ENCODE measurements at places on chromosomes 2 and 18. TPM values are rescaled to one million over a fixed set of nuclear protein-coding genes. Genes with fewer than 3 reads are reported as not detected.

GRCh38 chr2:99806758-99807157, 316.9 kb upstream of the REV1 start:
- no peaks in the 10 kb centered on the region for H3K36me3 ChIP-seq
- H3K4me3 ChIP-seq: no peak overlapping the region
- no peak overlapping the region for H3K27ac ChIP-seq
- H3K27me3 ChIP-seq: peaks cover 62% of the 10 kb centered on the region
- DNase-seq: no peak

GRCh38 chr18:33583901-33584300, 5.9 kb downstream of the ASXL3 start:
- DNase-seq: no peak
- no peaks in the 10 kb centered on the region for H3K27me3 ChIP-seq
- H3K4me3 ChIP-seq: no peak overlapping the region
- H3K4me1 ChIP-seq: no peaks in the 10 kb centered on the region

- no peak overlapping the region for H3K27ac ChIP-seq
- peaks cover 26% of the 10 kb centered on the region for H3K4me1 ChIP-seq
- no peaks in the 10 kb centered on the region for H3K36me3 ChIP-seq
- H3K27me3 ChIP-seq: no peaks in the 10 kb centered on the region
- DNase-seq: no peak
- no peak overlapping the region for H3K4me3 ChIP-seq
Measured at GRCh38 chr18:31192086-31192776, 29.6 kb upstream of the DSC1 start.

GRCh38 chr2:176534798-176535466, 265.7 kb downstream of the MTX2 start:
- H3K36me3 ChIP-seq: no peaks in the 10 kb centered on the region
- peaks cover 5% of the 10 kb centered on the region for H3K4me1 ChIP-seq
- no peak overlapping the region for H3K27ac ChIP-seq

GRCh38 chr2:107712857-107713256, 113.8 kb upstream of the RGPD4 start:
- H3K27ac ChIP-seq: no peak overlapping the region
- no peaks in the 10 kb centered on the region for H3K27me3 ChIP-seq
- H3K4me1 ChIP-seq: no peaks in the 10 kb centered on the region
- DNase-seq: no peak
- H3K4me3 ChIP-seq: no peak overlapping the region

GRCh38 chr2:215314896-215315295, 3.0 kb downstream of the ATIC start:
- peaks cover 61% of the 10 kb centered on the region for H3K36me3 ChIP-seq
- peaks cover 43% of the 10 kb centered on the region for H3K4me1 ChIP-seq
- H3K27ac ChIP-seq: peak overlapping the region; percentile 32
- H3K27me3 ChIP-seq: no peaks in the 10 kb centered on the region

DNA sequence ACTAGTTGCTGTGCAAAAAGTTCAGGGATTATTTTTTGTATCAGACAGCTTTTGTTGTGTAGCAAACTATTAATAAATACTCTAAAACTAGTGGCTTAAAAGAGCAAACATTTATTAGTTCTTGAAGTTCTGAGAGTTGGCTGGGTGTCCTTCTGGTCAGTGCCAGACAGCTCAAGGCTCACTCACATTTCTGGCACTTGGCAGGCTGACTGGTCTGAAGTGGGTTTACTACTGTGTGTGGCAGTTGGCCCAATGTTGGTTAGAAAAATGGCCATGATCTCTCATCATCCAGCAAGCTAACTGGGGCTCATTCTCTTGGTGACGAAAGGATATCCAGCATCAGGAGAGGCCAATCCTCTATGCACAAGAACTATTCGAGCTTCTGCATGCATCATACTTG, 71.4 kb upstream of the ZNF385B start:
- no peak for DNase-seq
- H3K4me3 ChIP-seq: no peak overlapping the region
- H3K27me3 ChIP-seq: no peaks in the 10 kb centered on the region
- H3K4me1 ChIP-seq: no peaks in the 10 kb centered on the region
- H3K36me3 ChIP-seq: no peaks in the 10 kb centered on the region
- H3K27ac ChIP-seq: no peak overlapping the region

DNA sequence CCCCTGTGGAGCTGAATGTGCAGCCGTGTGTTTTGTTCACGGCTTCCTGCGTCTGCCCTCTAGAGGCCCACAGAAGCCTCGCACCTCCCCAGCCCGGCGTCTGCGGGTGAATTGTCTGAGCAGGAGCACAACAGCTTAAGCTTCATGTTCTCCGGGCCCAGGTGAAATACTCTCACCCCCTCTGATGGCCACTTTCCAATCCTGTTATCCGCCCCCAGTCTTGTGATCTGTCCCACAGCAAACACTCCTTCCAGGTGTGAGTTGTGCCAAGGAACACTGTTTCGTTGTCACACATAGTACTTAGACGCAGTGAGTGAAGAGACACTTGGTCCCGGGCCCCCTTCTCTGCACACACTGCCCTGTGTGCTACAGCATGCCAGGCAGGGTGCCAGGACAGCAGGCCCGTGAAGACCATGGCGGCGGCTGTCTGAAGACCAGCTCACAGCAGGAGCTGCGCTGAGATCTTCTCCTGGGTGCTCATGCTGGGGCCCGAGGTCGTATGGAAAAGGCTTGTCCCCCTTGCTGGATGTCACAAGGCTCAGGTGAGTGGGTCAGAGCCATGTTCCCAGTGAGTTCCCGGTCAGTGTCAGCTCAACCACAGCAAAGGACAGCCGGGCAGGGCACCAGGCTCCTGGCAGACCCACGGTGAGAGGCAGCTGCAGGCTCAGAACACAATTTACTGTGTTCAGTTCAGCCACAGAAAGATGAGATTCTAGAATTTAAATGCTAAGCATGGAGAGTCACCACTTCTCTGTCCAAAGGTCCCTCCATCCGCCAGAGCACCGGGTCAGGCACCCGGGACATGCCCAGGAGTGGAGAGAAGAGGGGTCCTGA, 6.8 kb upstream of the PXDN start:
- peak; percentile 60 for DNase-seq
- H3K36me3 ChIP-seq: no peaks in the 10 kb centered on the region
- H3K4me1 ChIP-seq: 0 out of 2 replicates have a peak, but pooled peaks cover 6% of the 10 kb centered on the region
- no peak overlapping the region for H3K4me3 ChIP-seq
- no peak overlapping the region for H3K27ac ChIP-seq
- H3K27me3 ChIP-seq: peaks cover 11% of the 10 kb centered on the region

DNA sequence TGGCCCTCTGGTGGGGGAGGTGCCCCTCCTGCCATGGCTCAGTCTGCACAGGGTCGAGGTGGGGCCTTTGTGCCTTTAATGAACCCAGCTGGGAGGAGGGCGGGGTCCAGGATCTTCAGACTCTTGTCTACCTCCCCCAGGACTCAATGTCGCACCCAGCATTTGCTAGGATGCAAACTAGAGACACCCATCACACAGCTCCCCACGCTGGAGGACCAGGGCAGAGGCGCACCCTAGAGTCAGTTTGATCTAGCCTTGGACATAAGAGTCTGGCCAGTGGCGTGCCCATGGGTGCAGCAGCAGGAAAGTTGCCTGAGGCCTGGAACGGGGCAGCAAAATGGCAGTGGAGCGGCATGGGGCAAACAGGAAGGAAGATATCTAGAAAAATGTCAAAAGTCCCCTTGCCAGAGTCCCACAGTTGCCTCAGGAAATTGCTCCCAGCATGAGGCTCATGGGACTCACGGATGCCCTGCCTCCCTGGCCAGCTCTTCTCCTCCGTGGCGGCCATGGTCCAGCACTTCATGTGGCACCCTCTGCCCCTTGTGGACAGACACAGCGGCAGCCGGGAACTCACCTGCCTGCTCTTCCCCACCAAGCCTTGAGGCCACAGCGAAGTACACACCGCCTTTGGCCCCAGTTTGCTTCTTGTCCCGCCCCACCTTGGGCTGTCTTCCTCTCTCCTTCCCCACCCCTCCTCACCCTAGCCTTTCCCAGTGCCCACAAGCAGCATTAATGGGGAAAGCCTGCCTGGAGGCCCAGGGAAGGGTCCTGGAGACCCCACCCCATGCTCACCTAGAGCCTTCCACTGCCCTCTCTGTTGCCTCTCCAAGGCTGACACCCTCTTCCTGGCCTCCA, 17.7 kb downstream of the SH2D6 start:
- no peak overlapping the region for H3K4me3 ChIP-seq
- DNase-seq: no peak
- H3K27me3 ChIP-seq: no peaks in the 10 kb centered on the region
- H3K27ac ChIP-seq: no peak overlapping the region
- no peaks in the 10 kb centered on the region for H3K36me3 ChIP-seq

GRCh38 chr2:39379643-39380524, 57.2 kb downstream of the MAP4K3 start:
- H3K4me1 ChIP-seq: no peaks in the 10 kb centered on the region
- DNase-seq: no peak
- H3K27ac ChIP-seq: no peak overlapping the region
- H3K36me3 ChIP-seq: 0 out of 2 replicates have a peak, but pooled peaks cover 7% of the 10 kb centered on the region
- no peaks in the 10 kb centered on the region for H3K27me3 ChIP-seq

DNA sequence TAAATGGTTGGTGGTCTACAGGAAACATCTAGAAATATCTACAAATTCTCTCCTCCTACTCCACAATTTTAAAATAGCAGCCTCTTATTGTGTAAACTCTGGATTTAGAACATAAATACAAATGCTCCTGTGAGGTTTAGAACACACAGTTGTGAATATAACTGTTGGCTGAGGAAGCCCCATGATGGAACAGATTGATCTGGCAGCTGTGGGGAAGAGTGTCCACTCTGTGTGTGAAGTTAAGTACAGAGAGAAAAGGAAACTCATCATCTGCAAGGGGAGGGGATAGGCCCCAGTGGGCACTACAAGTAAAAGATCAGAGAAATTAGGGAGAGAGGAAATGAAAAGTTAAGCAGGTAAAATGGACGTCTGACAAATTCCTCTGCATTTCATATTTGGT, 422.7 kb upstream of the FSHR start:
- H3K36me3 ChIP-seq: no peaks in the 10 kb centered on the region
- DNase-seq: no peak
- H3K27ac ChIP-seq: no peak overlapping the region
- no peaks in the 10 kb centered on the region for H3K4me1 ChIP-seq
- H3K27me3 ChIP-seq: no peaks in the 10 kb centered on the region

Gene PREPL
- 42.2 TPM for total RNA-seq

Gene LRRC30
- total RNA-seq: not detected

Gene SLC19A3
- 4.5 TPM for total RNA-seq

Gene SMYD1
- total RNA-seq: not detected
